ENCODE measurements at places on chromosomes 6 and 20.
A peak's percentile ranks its signal among the peaks of the same experiment; 100 is the strongest.

GRCh38 chr20:23090878-23091277 is 4.8 kb upstream of the CD93 start:
- no peak for DNase-seq

- DNase-seq: no peak
Measured at GRCh38 chr6:136403110-136403980, 113.7 kb upstream of the BCLAF1 start.

DNA sequence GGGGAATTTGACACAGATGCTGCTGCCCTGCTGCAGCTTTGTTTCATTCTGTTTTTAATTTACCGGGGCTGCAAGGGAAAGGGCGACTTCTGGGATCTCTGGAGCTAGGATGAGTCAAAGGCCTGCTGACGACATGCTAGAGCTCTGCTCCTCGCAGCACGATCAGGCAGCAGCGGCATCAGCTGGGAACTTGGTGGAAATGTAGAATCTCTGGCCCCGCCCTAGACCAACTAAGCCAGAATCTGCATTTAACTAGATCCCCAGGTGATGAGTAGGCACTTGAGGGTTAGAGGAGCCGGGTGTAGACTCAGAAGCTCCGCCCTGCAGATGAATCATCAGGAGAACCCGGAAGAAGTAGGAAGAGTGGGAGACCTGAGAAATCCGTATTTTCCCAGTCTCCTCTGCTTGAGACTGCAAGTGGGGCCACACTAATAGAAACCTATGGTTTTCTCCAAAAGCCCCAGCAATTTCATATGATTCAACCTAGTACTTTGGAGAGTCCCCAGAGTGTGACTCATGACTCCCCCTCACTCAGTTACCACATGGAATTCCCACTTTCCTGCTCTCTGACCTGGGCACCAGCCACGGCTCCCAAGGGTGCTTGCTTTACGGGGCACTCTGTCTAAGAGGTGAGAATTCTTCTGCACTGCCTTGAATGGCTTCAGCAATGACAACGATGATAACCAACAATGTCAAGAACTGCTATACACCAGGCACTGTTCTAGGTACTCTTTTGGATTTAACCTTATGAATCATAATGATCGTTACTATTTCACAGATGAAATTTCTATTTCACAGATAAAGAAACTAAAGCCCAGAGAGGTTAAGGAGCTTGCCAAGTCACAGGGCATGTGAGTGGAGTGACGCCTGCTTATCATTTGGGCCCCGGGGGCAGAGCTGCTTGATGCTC is 18.1 kb downstream of the TUBB2B start:
- no peak for DNase-seq

- DNase-seq: no peak
Measured at GRCh38 chr6:144219056-144219685, 66.0 kb upstream of the UTRN start.

- DNase-seq: peak; percentile 97
Measured at GRCh38 chr6:30719791-30720737, at the start of gene TUBB. Gene TUBB (plus strand): TSS chr6:30720352. CDS start chr6:30720507, 155 bp downstream.

GRCh38 chr20:8940326-8940725 is 128.6 kb upstream of the PLCB4 start:
- no peak for DNase-seq

DNA sequence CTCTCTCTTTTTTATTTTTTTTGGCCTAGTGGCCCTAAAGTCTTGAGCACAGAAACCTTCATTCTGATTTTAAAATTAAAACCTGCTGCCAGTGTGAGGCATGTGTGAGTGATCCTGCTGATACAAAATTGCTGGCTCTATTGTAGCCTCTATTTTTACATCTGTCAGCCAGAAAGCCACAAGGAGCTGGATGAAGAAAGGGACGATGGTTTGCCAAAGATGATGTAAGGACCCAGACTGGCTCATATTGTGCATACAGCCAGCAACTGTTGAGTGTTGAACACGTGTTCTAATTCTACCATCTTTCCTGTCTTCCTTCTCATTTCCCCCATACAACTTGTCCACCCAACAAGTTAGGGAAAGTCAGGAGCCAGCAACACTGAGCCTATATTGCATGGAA is 40.8 kb upstream of the ATXN1 start:
- no peak for DNase-seq

DNA sequence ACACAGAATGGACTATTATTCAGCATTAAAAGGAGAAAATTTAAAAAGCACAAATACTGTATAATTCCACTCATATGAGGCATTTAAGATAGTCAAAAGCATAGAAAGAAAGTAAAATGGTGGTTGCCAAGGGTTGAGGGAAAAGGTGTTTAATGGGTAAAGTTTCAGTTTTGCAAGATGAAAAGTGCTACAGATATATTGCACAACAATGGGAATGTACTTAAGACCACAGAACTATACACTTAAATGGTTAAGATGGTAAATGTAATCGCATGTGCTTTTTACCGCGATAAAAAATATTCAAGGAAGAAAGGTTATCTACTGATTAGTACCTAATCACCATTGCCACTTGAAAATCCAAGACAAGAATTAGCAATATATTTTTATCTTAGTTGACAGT is 71.8 kb upstream of the NOX3 start:
- no peak for DNase-seq

- peak; percentile 38 for DNase-seq
Measured at GRCh38 chr6:105793130-105793529, 293.0 kb upstream of the PRDM1 start.

GRCh38 chr6:80608881-80609280 is 502.4 kb downstream of the BCKDHB start:
- DNase-seq: no peak

DNA sequence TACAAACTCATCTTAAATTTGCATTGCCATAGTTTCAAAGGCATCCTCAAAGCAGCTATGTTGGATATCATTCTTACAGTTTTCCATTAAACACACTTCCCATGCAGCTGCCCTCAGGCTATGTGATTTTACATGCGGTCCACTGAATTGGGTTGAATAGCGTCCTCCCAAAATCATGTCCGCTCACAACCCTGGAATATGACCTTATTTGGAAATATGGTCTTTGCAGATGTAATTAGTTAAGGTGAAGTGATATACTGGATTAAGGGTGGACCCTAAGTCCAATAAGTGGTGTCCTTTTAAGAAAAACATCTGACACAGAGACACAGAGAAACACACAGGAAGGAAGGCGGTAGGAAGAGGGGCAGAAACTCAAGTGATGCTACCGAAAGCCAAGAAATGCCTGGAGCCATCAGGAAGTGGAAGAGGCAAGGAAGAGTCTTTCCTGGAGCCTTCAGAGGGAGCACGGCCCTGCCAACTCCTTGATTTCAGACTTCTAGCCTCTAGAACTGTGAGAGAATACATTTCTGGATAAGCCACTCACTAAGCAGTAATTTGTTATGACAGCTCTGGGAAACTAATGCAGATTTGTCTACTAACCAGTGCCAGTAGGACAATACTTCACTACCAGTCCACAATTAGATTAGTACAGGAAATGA is 42.7 kb upstream of the NHSL1 start:
- DNase-seq: no peak

DNA sequence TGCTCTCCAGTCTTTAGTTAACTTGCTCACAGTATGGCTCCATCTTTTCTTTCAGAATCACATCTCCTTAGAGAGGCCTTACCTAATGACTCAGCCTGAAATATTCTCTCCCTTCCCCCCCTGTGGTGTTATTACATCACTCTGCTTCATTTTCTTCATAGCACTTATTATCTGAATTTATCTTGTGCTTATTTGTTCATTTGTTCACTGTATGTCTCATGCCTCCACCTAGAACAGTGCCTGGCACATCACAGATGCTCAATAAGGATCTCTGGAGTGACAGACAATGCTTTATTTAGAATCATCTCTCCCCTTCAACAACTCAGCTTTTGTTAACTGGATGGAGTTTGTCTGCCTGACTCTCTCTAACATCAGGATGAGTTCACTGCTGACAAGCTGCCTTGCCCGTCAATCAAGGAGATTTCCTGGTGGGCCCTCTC is 96.6 kb upstream of the MAN1A1 start:
- no peak for DNase-seq

DNA sequence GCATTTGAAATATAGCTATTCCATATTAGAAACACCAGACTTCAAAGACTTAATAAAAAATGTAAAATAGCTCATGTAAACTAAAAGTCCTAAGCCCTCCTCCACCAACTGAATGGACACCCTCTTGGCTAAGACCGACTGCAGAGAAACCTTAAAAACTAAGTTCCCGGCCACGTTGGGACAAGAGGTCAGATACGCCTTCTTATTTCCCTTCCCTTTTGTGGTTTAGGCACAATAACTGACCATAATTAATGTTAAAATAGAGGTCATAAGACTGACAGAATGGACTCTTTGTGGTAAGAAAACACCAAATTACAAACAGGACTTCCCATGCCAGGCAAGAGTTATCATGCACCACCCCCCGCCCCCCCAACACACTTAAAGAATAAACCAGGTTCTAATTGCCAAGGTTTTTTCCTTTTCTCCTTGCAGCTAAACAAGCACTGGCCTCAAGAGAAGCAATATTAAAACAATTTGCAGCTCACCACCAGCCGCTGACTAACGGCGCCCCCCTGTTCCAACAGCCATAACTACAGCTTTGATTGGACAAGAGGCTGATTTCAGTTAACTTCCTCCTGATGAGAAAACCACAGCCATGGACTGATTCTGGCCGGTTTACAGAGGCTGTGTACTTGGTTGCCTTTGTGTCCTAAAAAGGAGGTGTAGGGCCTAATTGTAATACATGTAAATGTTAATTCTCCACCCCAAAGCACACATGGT is 10.7 kb upstream of the LAMP5 start:
- no peak for DNase-seq

GRCh38 chr6:147497472-147497871 is 11.0 kb upstream of the SAMD5 start:
- DNase-seq: no peak

- DNase-seq: no peak
Measured at GRCh38 chr20:47353692-47354463, 2.6 kb downstream of the ZMYND8 start.

DNA sequence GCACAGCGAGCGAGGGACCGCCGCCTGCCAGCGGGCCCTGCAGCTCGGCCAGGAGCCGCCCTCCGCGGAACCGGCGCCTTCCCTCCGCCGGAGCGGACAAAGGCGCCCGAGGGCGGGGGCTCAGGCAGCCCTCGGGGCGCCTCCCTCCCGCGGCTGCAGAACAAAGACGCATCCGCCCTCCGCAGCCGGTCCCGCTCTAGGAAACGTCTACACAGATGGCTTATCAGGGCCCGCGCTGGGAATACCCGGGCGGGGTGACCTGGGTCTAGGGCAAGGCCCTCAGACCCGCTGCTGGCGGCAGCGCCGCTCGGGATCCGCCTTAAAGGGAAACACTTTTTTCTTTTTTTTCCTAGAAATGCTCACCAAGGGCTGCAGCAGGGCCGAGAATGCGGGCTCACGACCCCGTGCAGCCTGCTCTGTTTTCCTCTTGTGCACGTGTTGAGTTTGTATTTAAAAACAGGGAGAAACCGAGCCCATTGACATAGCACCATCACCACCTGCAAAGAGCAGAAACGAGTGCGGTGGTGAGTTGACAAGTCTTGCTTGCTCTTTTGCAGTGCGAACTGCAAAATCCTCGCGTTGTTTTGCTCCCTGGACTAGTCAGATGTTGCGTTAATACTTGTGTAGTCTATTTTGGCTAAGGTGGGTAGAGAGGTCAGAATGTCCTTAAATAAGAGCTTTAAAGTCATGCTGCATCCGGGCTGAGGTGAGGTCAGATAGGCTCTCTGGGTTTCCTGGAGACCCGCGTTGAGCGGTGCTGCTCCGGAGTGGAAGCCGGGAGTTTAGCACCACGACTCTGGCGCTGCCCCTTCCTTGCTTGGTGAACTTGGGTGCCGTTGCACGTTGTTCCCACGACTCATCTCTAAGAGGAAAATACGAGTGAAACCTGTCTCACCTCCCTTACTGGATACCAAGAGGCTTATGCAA is 1.1 kb upstream of the RPS6KA2 start:
- peak; percentile 78 for DNase-seq

- no peak for DNase-seq
Measured at GRCh38 chr6:89132057-89132456, 13.8 kb upstream of the PM20D2 start.

DNA sequence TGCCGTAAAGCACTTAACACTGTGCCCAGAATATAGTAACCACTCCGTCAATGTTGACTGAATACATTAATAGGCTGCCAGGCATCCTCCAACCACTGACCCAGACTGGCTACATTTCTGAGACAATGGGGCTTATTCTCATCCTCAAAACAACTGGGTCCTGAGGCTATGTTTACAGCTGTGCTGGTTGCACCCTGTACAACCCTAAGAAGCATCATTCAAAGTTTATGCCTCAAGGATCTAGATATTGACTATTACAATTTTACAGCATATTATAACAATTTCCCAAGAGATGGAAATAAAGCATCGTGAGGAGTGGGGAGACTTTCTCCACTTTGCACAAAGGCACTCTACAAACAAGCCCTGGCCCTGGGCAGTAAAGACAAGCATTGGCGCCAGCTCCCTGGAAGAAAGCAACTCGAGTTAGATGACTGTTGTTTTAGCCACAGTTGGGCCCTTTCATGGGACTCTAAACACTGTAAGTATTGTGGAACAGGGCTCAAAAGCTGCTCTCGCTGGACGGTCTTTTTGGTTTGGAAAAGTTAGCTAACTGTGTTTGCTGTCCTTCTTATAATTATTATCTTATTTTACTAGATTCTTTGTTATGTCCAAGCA is 30.2 kb downstream of the MYLIP start:
- no peak for DNase-seq

DNA sequence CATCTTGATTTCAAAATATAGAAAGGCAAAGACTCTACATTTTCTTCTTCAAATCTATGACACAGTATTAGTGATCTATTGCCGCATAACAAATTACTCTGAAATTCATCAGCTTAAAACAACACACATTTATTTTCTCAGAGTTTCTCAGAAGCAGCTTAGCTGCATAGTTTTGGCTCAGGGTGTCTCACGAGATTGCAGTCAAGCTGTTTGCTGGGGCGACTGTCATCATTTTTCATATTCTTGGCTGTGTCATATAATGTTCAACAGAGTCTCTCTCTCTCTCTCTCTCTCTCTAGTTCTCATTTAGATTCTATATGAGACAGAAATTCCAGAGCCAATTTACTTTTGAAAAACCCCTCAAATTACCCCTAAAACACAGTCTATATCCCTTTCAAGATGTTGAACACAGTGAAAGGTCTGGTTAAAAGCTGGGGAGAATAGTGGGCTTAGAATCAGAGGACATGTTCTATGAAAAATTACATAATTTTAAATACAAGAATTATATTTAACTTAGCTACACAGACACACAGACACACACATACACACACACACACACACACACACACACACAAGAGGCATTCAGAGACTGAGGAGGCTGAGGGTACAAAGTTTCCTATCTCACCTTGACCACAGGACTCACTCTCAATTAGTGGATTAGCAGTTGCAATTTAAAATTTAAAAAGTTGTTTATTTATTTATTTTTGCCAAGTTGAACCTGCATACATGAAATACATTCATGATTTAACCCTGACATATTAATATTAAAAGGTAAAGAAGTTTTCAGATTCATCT is 86.7 kb downstream of the MKKS start:
- no peak for DNase-seq

Data from activated naive CD4-positive, alpha-beta T cell treated with anti-CD3 and anti-CD28 coated beads, Interleukin-2, amount 10 ng/mL, durations not matched to agents 7 days and 5 days (primary cell).